ENCODE measurements at places on chromosomes 7 and 10. TPM values are rescaled to one million over a fixed set of nuclear protein-coding genes. Genes with fewer than 3 reads are reported as not detected.

AGMO gene
- 0.87 TPM for total RNA-seq

UNCX gene
- total RNA-seq, result not detected

TMEM236 gene
- total RNA-seq, result 0.31 TPM

DNA sequence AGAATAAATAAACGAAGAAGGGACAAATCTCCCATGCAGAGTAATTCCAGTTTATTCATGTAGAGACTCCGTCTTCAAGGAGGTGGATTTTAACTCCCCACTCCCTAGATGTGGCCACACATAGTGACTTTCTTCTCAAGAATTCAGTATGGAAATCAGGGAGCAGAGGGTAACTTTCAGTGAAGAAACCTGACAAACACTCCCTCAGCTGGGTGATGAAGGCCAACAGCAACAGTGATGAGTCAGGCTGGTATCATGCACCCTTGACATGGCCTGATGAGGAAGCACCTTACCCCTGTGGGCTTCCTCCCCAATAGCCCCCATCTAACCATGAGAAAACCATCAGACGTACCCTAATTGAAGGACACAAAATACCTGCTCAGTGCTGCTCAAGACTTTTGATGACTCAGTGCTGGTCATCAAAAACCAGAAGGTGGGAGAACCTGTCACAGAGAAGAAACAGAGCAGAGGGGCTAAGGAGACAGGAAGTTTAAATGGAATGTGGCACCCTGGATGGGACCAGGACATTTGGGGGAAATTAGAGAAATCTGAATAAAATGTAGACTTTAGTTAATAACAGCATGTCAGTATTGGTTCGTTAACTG, 50.6 kb downstream of the ADAMTS14 start:
- no peak for DNase-seq

DNA sequence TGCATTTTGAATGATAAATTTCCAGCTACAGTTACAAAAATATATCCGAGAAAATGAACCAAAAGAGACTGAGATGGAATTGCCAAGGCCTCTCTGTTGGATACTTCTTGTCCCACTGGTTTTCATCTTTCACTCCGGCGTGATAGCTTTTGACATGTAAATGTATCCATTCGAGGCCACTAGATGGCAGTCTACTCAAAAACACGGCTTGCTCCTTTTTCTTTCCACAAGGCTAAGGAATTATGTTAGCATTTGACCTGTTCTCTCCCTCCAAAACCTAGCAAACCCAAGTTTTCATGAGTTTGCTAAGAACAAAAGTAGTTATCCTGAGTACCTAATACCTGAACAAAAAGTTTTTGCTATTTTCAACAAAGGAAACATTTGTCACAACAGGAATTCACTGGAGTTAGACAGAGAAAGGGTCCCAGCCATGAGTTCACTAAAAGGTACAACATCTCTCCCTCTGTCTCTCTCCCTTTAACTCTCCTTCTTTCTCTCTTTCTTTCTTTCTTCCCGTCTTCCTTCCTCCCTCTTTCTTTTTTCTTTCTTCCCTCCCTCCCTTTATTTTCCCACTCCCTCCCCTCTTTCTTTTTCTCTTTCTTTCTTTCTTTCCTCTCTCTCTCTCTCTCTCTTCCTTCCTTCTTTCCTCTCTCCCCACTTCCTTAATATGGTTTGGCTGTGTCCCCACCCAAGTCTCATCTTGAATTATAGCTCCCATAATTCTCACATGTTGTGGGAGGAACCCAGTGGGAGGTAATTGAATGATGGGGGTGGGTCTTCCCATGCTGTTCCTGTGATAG, 207.9 kb upstream of the MYO3A start:
- no peak for DNase-seq

DNA sequence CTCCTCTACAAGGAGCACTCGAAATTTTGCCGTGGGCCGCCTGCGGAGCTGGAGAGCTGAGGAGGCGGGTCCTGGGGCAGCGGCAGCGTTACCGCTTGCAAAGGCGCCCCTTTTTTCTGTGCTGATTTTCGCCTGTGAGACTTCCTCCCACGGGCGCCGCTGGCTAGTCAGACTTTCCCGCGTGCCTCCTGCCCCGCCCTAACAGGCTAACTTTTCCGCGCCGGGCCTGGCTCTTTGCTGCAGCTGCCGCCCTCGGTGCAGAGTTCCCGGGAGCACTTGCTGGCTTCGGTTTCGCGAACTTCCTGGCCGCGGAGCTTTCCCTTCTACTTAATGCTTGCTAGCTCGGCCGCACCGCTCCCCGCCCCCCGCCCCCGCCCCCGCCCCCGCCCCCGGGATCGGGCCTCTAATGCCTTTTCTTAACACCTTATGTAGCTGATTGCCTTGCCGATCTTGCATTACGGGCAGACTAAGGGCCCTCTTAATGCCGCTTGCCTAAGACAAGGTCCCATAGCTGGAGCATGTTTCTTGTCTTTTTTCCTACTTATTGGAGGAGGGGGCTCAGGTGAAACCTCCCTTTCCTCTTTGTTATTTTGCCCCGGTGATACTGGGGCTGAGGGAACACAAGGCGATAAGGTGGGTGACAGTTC, 37.9 kb upstream of the RASGEF1A start:
- DNase-seq, result peak; percentile 15

- DNase-seq, result no peak
These were observed 565.0 kb downstream of the XPNPEP1 start for GRCh38 chr10:109358325-109358724.

DNA sequence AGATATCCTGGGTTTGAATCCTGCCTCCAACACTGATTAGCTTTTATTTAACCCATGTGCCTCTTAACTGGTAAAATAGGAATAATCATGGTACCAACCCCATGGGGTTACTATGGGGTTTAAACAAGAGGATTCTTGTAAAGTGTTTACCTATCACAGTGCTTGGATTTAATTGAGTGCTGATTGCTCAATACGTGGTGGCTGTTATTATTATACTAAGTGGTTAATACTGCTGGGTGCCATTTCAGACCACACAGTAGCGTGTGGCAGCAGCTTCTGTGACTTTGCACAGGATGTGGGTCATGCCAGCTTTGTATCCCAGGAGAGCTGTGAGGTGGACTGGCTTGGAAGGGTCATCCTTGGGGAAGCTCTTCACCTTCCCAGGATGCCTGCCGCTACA, 177.2 kb downstream of the SEC23IP start:
- no peak for DNase-seq

DNA sequence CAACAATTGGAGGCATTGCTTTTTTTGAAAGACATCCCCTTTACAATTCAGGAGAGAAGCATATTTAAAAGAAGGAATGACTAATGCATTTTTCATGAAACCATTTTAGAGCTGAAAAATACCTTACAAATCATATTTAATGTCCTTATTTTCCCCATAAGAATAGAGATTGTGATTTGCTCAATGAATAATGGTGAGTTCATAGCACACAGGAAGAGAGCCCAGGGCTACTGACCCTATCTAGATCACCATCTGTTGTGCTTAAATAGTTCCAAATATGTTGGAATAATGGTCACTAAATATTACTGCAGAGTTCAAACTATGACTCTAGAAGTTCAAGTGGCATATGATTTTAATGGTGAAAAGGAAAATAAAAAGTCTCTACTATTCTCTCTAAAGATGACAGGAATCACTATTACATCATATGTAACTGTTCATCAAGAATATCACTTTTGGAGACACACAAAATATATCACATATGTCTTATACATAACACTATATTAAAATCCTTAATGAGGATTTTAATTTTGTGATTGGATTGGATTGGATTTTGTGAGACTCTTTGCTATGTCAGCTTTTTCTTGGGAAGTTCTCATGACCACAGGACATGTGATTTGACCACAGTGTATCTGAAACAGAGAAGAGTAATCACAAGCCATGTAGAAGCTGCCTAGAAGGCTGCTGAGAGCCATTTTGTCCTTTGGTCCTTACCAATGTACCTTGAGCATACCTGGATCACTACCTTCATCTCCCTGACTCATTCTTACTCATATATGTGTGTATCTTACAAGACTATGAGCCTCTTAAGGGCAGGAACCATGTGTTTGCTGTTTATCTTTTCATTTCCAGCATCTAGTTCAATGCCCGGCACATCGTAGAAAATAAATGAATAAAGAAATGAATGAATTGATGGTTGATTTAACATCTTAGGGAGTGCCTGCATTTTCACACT, 26.4 kb downstream of the SLC16A9 start:
- DNase-seq, result no peak

- DNase-seq, result no peak
These were observed 89.6 kb upstream of the CTBP2 start for GRCh38 chr10:125249948-125250347.

DNA sequence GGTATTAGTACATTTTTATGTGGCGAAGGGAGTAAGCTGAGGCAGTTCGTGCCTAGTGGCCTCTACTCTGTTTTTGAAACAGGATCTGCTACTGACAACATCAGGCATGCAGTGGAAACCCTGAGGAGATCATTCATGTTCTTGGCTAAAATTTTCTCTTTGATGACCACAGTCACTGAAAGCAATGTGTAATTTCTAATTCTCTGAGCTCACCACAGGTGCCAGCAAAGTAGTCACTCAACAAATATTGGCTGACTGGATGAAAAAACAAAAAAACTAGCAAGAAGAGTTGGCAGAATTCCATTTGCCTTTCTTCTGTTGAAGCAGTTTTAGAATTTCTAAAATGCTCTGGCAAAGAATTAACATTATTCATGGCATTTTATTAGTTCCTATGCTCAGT, 176.5 kb upstream of the KCTD7 start:
- no peak for DNase-seq

DNA sequence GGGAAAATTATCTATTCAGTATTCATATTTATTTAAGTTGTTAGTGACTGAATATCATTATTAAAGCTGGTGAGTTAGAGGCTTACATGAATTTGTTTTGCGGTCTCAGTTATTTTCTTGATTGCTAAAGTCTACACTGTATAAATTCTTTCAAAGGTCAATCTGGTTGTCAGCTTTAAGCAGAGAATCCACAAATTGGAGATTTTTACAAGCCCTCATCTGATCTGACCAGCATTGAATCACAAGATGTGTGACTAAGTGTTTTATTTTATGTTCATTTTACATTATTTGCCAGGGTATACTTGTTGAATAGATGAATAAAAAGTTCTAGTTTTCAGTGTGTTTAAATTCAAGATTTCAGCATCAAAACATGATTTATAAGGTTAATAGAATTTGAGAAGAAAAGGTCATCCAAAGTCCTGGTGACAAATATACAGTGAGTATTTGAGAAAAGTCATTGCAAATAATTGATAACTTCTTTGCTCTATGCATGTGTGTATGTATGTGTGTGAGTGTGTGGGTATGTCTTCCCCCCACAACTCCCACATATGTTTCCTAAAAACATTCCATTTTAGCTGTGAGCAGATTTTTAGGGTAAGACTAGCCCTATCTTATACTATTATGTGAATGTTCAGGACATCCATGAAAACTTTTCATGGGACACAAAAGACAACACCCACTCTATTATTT, 4.4 kb downstream of the SEMA3A start:
- DNase-seq, result no peak

DNA sequence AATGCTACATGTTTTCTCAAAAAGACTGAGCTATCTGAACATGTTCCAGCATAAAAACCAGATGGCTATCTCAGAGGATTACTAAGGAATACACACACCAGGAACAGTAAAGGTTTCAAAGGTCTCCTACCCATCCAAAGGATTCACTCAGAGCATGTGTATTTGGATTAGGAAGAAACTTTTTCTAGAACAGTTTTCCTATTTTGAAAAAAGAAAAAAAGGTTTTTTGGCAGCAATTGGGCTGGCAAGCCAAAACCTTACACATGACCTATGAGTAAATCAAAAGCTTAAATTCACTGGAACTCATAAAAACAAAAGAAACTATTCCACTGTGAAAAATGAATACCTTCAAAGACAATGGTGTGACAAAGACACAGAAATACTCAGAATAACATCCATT, 9.6 kb downstream of the TPK1 start:
- no peak for DNase-seq

GRCh38 chr10:76401006-76401405, 969.6 kb downstream of the LRMDA start:
- no peak for DNase-seq

GRCh38 chr10:30902621-30903396, 128.9 kb downstream of the ZNF438 start:
- no peak for DNase-seq

DNA sequence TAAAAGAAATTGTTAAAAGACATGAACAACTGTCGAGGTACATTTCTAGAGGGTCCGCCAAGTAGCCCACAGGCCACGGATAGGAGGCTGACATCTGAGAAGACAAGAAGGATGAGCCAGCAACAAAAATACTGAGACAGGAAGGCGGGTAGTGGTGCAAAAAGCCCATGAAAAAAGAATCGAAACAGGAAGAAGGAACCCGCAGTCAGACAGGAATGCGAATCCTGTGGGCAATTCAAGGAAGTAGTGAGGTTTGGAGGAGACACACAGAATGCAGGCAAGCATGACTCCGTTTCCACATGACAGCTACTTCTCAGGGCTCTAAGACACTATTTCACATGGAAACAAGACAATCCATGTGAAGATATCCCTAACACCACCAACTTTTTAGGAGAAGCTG, 125.2 kb downstream of the DOCK4 start:
- peak; percentile 16 for DNase-seq
